ENCODE measurements at places on chromosomes 16 and 17.

GRCh38 chr16:87826798-87827587 lies 42.3 kb downstream of the SLC7A5 start:
- no peak for DNase-seq

- DNase-seq, result no peak
Observed at GRCh38 chr17:43540821-43541674, 5.1 kb downstream of the ETV4 start.

- DNase-seq, result no peak
Observed at GRCh38 chr16:79838496-79839259, 238.1 kb upstream of the MAF start.

GRCh38 chr16:84138824-84139627 lies 6.0 kb downstream of the HSDL1 start:
- DNase-seq, result no peak

DNA sequence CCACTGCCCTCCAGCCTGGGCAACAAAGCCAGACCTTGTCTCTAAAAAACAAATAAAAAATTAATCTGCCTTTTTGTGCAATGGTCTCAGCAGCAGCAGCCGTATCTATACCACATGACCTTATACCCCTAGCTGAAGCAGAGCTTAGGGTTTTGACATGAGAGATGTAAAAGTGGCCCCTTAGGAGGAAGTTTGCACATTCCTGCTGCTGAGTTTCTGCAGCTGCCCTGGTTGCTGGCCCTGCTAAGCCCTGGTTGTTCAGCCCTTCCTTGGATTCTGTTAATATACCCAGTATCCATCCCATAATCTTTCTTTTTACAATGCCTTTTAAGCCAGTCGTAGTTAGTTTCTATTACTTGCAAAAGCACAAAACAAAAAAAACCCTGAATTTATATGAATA lies 33.0 kb upstream of the PRKCB start:
- DNase-seq, result no peak

- no peak for DNase-seq
Observed at GRCh38 chr16:11707679-11708197, 34.9 kb downstream of the TXNDC11 start.

DNA sequence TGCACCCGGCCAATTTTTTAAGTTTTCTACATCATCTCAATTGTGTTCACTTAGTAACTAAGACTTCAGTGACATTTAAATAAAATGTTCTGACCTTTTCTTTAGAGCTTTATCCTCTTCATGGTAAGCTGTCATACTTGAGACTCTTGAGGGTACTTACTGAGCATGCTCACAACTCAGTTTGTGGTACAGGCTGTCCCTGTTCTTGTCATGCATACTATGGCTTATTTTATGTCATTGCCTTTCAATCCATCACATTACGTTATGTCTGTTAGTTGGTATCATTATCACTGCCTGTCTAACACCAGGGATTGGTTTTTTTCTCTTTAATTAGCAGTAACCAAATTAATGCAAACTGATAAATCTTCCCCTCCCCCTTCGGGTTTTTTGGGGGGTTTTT lies 41.9 kb upstream of the RHBDL3 start:
- DNase-seq, result no peak

DNA sequence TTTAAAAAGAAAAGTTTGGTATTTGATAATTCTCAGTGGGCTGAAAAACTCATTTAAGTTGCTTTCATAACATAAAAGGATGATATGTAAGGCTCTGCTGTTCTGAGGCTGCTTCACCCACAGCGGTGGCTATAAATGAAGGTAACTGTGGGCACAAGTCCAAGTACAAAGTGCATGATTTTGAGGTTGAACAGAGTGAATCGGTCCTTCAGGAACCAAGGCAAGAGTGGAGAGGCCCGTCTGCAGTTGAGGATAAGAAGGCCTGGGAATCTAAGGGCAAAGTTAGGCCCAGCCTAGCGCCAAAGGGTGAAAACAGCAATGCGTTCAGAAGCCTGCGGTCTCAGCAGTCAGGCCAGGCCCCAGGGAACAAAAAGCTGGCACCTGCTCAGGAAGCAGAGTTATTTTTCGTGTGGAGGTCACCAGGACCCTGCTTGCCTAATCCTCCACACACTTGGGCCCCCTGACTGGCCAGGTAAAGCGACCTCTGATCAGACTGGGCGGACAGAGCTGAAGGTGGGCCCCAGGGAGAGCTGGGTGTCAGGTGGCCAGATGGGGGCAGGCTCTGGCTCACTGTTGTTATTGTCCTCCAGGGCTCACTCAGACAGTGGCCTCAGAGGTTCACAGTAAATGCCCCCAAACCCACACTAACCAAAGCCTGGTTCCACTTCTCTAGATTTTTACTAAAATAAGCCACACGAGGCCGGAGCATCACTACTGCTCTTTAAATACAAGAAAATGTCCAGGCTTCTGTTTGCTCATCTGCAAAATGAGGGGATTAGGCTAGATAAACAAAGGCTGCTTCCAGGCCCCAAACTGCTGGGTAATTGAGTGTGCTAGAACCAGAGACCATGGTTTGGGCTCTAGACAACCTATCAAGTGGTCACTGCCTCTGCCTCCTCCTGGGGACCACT lies 46.5 kb downstream of the TEX2 start:
- DNase-seq, result no peak

- DNase-seq, result no peak
Observed at GRCh38 chr16:75109732-75110243, 6.8 kb downstream of the LDHD start.

DNA sequence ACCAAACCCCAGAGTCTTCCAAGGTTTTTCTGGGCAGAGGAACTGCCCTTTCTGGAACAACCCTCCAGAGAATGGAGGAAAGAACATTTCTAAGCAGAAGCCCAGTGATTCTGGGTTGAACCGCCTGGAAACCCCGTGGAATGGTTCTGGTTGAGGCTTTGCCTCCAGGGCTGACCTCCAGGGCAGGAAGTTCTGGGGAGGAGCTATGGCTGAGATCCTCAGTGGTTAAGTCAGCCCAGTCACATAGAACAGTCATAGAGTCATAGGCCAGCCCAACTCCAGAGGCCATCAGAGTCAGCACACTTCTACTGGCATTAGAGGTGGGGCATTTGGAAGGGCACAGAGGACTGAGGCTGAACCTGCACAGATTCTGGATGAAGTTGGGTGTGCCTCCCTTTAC lies 65.9 kb downstream of the SPACA3 start:
- no peak for DNase-seq

DNA sequence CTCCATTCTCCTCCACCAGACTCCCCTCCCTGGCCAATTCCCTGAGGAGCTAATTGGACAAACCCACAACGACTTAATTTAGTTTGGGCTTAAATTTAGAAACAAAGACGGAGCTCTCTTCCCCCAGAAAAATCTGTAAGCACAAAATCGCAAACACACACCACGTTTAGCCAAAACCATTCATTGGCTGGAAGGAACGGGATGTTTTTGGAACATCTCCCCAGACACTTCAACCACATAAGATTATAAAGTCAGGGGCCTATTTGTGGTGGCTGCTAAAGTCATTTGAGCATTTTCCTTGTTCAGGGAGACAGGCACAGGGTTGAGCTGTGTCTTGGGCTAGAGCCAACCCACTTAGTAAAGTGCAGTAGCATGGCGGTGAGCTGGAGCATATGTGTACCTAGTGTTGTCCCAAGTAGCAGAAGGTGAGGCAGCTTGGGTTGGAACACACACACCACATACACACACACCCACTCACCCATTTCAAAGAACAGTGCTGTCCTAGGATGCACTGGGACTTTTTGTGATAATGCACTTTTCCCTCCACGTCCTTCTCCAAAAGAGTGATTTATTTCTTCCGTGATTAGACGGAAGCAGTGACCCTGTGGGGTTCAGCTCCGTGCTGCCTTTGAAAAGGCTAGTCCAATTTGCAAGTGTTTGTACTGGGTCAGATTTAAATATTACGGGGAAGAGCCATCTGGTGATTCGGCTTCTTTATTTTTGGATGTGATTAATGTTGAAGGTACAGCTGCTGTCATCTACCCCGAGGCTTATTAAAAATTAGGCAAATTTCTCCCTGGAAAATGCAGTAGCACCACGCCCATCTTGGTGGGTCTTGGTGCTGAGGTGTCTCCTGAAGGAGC lies 32.2 kb downstream of the ELAC2 start:
- no peak for DNase-seq

GRCh38 chr16:48864055-48864454 lies 254.1 kb upstream of the N4BP1 start:
- no peak for DNase-seq

- no peak for DNase-seq
Observed at GRCh38 chr16:80804526-80805383, at the start of gene CDYL2. CDYL2 (minus strand) TSS chr16:80804598; CDS start chr16:80804173, 425 bp downstream.

GRCh38 chr17:62186841-62187240 lies 121.8 kb upstream of the MED13 start:
- no peak for DNase-seq

- no peak for DNase-seq
Observed at GRCh38 chr16:68166264-68166663, 69.7 kb downstream of the ESRP2 start.

GRCh38 chr17:59093702-59094231 lies 12.9 kb downstream of the TRIM37 start:
- no peak for DNase-seq

GRCh38 chr16:21652453-21652852 lies at the start of gene IGSF6:
IGSF6 (minus strand) TSS chr16:21652608; CDS start chr16:21652598, 10 bp downstream.
- no peak for DNase-seq

DNA sequence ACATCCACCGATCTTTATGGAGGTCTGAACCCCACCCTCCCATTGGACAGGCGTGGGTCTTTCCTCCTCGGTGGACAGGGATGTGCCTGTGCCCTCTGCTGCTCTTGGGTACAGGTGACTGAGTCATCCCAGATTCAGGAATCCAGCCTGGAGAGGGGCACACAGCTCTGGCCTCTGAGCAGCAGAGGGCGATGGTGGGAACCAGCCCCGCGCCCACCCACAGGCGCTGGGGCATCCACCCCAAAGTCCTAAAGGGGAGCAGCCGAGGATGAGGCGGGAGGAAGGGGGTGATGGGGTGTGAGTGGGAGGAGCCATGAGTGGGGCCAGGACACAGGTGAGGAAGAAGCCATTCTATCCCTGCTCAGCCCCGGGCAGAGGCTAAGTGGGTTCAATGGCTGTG lies 35.0 kb downstream of the ENGASE start:
- no peak for DNase-seq

- no peak for DNase-seq
Observed at GRCh38 chr17:59287452-59287851, 44.0 kb upstream of the YPEL2 start.

DNA sequence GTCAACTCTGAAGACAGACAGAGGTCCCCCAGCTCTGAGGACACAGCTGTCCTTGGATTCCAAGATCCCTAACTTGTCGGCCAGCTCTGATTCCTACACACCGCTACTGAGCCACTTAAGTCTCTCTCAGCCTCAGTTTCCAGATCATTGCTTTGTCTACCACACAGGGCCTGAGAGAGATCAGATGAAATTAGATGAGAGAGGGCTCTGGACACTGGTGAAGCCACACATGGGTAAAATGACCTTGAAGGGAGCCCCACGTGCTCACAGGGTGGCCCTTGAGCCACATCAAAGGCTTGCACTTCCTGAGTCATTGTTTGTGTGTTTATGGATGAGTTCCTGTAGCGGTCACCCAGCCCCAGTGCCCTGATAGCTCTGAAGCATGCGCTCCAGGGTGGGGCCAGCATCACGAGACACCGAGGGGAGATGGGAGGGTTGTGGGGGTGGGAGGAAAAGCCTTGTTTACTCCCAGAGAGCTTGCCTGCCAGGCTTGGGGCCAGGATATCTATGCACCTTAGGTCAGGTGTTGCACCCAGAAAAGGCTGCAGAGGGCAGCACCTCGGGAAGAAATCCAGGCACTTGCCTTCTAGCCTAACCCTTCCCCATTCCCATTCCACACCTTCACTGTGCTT lies 32.7 kb upstream of the SLC6A2 start:
- DNase-seq, result no peak

DNA sequence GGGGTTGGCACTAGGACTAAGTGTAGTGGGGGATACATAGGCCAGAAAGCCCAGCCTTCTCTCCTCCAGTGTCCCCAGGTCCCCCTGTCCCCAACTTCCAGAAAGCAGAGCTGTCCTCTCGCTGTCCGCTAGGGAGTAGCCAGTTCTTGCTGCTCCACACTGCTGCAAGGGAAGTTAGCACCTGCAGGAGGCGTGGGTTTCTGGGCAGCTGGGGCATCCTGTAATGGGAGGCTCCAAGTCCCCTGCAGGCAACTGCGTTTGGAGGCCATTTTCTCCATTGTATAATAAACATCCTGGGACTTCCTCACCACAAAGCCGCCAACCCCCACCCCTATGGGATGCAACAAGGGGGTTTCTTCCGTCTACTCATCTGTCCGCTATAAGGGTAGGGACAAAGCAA lies 1.7 kb downstream of the RPRML start:
- no peak for DNase-seq

DNA sequence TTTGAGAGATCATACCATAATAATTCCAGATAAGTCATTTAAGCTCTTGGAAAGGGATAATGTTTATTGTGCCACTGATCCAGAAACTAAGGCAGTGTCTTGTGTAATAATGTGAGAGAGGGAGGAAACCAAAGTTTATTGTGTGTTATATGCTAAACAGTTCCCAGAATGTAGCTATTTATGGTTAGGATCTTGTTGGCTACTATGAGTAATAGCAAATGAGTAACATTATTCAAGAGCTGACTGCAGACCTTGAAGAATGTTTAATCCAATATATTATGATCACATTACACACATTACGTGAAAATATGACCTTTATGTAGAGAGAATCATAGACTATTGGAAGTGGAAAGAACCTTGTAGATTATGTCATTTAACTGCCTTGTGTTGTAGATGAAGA lies 139.5 kb downstream of the BCAS3 start:
- DNase-seq, result no peak

DNA sequence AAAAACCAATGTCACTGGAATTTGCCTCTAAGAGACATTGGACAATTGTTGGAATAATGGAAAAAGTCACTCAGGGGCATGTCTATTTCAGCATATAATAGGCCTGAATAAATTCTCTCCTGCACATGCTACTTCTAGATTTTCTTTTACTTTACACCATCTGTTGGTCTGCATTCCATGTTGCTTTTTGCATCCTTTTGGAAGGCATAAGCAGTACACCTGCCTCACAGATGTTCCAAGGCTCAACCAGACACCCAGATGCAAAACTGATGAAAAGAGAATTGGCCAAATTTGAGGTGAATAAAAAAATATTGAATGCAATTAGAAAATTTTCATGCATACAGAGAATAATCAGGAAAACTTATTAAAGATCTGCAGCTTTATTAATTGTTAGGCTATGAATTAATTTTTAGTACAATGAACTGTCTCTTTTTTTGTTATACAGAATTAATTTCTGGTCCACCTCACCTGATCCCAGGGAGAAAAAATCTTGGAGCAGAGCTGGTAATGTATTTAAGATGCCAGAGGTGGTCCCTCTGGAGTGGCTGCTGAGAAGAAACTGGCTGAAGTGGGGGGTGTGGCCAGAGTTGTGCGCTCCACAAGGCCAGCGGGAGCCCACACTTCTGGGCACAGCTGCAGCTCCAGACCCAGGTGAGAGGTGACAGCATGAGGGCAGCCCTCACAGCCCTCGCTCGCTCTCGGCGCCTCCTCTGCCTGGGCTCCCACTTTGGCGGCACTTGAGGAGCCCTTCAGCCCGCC lies 778.6 kb downstream of the CDH11 start:
- no peak for DNase-seq

DNA sequence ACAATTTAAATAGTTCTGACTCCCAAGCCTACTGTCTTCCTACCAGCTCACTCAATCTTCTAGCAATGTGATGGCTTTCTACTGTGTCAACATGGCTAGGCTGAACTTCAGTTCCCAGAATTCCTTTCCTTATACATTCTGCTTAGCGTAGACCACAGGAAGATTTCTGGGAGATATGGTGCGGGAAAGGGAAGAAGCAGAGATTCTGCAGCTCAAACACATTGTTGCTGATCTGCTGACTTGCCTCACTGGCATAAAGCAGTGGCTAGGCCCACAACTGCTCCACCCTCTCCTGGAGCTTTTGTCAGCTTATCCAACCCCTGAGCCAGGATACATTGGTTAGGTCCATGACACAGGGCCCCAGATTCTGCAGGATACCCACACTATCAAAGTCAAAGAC lies 58.8 kb downstream of the GAS7 start:
- DNase-seq, result no peak
